ENCODE measurements at places on chromosomes 3 and 15.

DNA sequence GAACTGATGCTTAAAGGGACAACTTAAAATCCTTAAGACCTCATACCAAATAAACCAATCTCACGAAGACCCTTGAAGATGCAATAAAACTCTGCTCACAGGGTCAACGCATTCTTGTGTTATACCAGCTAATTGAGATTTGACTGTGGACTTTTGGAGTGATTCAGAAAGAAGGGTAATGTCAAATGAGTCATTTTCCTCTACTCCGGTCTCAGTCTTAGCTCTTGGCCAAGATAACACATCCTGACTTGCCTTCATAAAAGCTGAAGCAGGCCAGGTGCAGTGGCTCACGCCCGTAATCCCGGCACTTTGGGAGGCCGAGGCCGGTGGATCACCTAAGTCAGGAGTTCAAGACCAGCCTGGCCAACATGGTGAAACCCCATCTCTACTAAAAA lies 3.8 kb downstream of the PKM start:
- no peak for DNase-seq

- DNase-seq = no peak
These were observed 4.5 kb downstream of the DLEC1 start for GRCh38 chr3:38043486-38043885.

DNA sequence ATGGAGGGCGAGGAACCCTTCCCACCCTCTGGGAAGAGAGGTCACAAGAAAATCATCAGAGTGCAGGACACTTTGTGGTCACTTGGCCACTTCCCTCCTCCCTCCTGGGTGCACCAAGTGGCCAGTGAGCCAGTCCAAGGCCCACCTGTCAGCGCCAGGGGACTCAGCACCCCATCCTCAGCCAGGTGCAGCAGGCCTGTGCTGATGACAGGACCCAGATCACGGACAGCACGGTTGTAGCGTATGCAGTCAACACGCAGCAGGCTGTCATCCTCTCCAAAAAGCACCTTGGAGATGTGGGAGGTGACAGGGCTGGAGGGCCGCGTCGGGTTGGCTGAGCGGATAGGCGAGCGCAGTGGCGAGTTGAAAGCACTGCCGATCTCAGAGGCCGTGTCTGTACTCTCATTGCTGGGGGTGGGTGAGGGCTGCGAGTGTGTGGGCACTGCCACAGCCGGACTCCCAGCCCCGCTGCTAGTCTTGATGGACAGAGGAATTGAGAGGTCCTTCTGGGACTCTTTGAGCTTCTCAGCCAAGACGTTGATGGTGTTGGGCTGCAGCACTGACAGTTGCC lies 41.5 kb downstream of the SEMA3G start:
- no peak for DNase-seq

- DNase-seq = no peak
These were observed 72.0 kb upstream of the KLF13 start for GRCh38 chr15:31254431-31255175.

DNA sequence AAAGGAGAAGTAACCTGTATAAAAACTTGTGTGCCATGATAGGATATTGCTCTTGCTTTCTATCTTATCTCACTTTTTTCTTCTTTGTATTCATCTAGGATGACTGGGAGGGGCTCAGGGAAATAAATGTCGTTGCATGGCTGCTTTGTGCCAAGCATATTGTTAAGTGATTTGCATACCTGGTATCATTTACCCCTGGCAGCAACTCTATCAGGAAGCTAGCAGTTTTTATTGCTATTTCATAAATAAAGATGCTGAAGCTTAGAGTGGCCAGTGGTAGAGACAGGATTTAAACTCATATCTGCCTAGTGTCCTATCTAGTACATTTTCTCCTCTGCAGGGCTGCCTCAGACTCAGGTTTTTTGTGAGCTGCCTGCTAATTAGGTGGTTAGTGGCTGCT lies 253.3 kb downstream of the PTPRG start:
- no peak for DNase-seq

DNA sequence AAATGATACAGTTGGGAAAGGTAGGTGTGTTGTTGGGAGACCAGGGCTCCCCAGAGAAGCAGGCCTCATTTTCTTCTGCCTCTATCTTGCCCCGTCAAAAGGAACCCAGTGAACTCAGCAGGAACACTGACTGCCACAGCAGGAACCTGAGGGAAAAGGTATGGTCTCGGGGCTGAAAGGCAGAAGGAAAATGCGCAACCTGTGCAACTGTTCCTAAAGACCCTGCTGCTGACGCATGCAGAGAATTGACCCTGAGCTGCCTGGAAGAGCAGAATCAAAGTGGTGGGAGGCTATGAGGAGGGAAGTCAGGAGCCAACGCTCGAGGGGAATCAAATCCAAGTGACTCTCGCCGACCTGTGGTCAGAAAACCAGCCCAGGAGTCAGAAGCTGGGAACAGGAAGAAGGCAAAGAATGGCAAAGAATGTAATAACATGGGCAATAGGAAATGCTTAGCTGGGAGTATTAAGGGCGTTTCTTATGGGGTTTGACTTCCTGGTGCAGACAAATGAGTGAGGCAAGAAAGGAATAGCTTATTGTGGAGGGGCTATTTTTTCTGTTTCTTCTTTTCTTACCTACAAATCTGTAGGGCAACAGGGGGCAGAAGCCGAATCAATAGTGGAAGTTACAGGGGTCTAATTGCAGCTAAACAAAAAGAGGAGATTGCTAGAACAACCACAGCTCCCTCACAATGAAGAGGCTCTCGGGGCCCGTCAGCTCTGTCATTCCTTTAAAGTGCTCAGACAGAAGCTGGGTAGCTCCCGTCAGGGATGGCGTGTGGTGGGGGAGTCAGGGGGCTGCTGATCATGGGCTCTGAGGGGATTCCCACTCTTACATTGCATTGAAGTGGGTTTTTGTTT lies 65.4 kb upstream of the DLG1 start:
- DNase-seq = no peak

- no peak for DNase-seq
These were observed 54.8 kb downstream of the MESD start for GRCh38 chr15:80934761-80935221.

DNA sequence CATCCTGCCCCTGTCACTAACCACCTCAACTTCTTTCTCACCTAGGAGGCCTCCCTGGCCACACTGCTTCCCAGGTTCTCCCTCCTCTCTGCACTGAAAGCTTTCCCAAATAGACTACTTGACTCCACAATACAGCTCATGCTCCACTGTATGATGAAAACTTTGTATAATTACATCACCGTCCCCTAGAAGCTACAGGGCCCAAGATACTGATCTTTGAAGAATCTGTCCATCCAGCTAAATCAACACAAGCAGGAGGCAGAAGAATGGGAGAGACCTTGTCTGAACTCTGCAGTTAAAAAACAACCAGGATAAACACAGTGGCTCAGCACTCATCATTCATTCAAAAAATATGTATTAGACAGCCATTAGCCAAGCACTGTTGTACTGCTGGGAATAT lies 26.4 kb upstream of the RPS17 start:
- no peak for DNase-seq

DNA sequence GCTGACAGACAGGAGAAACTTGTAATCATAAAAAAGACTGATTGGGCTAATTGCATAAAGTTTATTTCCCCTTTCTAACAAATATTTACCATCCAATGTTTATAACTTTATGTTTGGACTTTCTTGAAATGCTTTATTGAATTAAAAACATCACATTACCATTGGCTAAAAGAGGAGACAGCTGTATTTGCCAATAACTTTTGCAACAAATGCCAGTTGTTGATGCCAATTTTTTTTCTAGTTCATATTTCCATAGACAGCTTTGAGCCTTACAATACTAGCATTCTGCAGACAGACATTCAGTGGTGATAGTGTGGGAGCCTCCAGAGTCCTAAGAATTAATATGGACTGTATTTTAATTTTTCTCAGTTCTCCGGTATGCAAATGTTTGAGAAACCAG lies 198.4 kb downstream of the ADAMTS17 start:
- DNase-seq = no peak

DNA sequence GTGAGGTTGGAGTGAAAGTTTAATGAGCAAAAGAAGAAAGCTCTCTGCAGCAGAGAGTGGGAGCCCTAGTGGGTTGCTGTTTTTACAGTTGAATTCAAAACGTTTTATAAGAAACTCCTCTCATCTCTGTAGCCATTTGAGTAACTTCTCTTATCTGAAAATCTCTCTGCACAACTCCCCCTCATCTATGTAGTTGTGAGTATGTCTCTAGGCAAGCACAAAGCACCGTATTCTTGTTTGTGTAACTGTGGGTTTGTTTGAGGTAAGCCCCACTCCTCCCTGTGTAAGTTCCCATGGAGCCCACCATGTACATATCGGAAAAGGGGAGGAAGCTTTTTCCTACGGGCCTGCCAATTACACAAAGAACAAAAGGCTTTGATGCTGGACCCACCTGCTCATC lies 56.5 kb upstream of the GOLGA6L2 start:
- DNase-seq = peak; percentile 90

DNA sequence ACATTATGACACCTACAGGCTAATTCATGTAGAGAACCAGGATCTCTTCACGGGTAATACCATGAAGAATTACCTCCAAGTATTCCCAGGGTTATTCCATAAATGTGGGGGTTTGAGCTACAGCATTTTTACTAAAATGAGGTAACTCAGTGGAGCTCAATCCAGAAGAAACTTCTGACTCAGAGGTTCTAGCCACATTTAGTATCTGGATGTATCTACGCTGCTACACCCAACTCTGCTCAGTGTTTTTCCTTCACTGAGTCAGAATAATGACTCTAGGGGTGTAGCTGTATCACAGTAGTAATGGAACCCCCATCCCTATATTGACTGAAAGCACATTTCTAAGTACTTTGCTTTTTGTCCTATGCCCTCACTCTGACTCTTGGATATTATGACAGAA lies 52.4 kb downstream of the COPS2 start:
- DNase-seq = no peak

DNA sequence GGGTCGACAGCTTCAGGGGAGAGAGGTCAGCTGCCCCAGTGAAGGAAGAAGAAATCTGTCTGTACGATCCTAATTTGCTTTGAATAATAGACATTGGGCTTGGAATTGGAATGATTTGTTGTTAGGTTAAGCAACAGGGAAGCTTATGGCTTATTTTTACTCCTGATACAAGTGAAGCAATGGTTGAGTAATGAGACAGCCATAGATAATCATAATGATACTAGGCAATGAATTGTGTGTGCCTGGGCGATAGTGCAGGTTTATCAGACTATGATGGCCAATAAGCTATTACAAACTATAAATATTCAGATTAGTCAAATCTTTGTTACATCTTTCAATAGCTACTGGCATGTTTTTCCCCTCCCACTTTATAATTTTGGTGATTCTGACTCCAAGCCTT lies 140.9 kb upstream of the CDIN1 start:
- DNase-seq = no peak

DNA sequence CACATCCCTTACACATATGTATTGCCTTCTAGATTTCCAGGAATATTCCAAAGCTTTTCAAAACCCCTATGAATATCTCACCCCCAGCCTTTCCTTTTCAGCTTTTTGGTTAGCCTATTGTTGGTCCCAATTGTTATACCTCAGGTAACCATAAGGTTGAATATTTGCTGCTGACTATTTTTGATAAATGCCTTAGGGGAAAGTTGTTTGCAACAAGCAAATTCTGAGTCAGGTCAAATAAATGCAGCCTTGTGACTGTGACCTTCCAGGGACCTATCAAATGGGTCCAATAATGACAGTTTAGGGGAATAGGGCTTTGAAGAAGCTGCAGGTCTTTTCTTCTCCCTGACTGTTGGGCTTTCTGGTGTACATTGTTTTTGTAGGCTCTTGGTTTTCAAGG lies 699.7 kb downstream of the NTRK3 start:
- no peak for DNase-seq

DNA sequence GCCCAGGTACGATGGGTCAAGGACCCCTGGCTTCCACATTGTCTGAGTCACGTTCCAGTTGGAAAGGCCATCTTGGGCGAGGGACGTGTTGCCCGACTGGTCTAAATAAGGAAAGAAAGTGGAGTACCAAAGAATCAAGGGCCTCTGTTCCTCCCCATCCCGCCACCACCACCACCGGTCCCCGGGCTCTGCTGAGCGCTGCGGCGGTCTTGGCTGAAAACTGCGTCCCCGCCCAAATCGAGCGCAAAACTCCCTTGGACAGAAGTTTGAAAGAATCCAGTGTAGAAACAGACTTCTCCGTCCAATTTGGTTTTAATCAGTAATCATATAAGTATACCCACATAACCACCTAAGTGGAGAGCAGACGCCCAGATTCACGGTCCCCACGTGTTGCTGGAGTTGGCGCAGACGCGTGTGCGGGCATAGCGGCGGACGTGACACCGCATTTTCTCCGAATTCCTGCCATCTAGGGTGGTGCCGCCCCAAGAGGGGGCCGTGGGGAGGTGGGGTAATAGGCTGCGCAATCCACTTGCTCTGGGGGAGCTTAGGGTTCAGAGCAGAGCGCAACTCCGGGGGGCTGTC lies 243.8 kb upstream of the TOPAZ1 start:
- no peak for DNase-seq

DNA sequence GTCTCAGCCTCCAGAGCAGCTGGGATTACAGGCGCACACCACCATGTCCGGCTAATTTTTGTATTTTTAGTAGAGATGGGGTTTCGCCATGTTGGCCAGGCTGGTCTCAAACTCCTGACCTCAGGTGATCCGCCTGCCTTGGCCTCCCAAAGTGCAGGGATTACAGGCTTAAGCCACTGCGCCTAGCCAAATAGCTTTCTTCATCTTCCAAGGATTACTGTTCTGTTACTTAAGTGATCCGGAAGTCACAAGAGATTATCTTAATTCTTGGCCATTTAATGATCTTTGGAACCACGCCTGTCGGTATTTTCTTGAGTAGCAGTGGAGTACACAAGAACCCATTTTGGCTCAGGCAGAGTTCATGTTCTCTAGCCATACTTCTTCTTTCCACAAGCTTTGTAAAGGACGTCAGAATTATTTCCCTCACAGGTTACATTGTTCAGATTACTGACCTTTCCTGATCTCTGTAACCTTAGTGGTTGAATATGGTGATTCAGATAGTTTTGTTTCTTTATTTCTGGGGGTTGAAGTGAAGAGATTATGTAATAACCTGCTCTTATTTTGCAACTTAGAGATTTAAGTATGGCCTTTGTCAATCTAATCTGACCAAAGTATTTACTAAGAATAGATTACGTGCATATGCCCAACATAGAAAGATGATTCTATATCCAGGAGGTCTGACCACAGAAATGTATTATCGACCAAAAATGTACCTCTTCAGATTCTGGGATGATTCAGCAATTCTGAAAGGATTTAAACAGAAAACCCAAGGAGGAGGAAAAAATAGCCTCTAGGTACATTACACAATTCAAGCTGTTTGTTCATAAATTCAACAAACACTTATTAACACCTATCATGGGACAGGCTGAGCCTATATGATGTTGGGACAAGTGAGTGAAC lies 132.2 kb downstream of the GREM1 start:
- no peak for DNase-seq

GRCh38 chr3:167885277-167885676 lies 149.8 kb downstream of the SERPINI1 start:
- no peak for DNase-seq

DNA sequence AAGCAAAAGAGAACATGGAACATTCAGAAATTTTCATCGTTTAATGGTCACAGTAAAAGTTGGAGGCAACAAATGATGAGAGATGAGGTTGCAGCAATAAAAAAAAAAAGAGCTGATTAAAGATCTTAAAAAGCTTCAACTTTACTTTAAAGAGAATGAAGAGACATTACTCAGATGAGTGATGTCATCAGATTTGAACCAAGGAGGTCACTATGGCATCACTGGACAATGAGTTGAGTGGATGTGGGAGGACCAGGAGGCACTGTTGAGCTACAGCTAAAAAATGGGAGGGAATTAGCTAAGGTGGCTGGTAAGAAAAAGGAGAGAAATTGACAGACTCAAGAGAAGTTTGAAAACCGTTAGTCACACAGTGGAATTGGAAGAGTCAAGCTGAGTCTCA lies 138.4 kb downstream of the SST start:
- DNase-seq = no peak

All from NCI-H1436 (cell line).